ENCODE measurements at places on chromosomes 6 and 20.
A peak's percentile ranks its signal among the peaks of the same experiment; 100 is the strongest.

DNA sequence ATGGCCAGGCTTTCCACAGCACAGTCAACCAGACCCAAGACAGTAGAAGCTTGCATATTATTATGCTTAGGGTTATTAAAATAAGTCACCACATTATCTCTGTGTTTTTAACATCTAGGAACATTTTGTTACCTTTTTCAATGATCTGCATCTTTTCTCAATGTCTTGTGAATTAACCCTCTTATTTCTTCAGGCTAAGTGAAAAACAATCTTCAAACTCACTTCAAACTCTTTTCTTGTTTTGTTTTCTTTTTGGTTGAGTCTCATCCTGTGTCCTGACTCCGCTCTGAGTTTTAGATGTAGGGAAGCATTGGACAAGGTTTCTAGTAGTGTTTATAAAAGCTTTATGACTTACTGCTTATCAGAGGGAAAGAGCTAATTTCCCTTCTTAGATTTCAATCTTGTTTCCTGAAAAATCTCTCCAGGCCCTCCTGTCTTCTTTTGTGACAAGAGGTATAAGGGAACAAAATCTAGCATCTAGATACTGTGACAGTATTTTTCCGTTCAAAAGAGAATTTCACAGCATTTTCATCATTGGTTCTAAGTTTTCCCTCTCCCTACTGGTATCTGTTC, 26.2 kb downstream of the NOX3 start:
- DNase-seq: no peak

- DNase-seq: no peak
These were observed 427.0 kb upstream of the SPTLC3 start for GRCh38 chr20:12581644-12582289.

- no peak for DNase-seq
These were observed 45.1 kb upstream of the TASP1 start for GRCh38 chr20:13683833-13684232.

- DNase-seq: no peak
These were observed 120.4 kb downstream of the CDH26 start for GRCh38 chr20:60078351-60079250.

GRCh38 chr6:51257938-51258337, 439.3 kb downstream of the TFAP2B start:
- DNase-seq: no peak

- no peak for DNase-seq
These were observed 963 bp upstream of the RMND1 start for GRCh38 chr6:151452750-151453427.

DNA sequence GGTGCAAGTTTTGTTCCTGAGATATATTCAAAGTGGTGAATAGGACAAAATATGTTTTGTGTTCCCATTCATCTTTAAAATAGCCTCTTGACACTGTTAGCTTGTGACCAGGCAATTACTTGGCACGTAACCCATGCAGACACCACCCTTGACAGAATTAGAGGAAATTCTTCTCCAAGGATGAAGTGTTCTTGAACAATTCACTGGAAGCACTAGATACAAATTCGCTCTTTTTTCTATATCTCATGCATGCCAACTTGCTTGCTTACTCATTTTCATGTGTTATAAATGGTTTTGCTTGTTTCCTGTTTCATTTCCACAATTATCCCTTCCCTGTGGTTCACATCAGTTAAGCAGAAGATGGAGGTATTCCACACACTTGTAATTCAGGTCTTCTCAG, 105.2 kb upstream of the MAN1A1 start:
- DNase-seq: no peak

DNA sequence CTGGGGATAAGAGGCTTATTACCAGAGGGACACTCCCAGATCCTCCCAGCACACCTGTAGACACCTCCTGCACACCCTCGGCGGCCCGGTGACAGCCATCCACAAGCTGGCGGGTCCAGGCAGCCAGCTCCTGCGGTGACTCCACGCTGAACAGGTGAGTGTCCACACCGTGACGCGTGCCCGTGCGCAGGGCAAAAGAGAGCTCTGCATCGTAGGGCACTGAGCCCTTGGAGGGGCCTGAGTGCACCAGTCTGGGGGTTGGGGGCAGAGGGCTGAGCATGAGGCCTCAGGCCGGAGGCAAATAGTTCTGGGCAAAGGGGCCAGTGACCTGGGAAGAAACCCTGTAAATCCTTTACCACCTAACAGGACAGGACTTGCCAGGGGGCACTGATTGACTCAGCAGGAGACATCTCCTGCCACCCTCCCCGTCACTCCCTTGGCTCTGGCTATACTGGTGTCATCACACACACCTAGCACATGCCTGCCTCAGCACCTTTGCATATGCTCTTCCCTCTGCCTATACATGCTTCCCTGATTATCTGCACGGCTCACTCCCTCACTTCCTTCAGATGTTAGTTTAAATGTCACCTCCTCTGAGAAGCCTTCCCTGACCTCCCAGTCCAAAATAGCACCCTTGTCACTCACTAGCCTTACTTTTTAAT, 8.9 kb upstream of the CDK5RAP1 start:
- DNase-seq: no peak

DNA sequence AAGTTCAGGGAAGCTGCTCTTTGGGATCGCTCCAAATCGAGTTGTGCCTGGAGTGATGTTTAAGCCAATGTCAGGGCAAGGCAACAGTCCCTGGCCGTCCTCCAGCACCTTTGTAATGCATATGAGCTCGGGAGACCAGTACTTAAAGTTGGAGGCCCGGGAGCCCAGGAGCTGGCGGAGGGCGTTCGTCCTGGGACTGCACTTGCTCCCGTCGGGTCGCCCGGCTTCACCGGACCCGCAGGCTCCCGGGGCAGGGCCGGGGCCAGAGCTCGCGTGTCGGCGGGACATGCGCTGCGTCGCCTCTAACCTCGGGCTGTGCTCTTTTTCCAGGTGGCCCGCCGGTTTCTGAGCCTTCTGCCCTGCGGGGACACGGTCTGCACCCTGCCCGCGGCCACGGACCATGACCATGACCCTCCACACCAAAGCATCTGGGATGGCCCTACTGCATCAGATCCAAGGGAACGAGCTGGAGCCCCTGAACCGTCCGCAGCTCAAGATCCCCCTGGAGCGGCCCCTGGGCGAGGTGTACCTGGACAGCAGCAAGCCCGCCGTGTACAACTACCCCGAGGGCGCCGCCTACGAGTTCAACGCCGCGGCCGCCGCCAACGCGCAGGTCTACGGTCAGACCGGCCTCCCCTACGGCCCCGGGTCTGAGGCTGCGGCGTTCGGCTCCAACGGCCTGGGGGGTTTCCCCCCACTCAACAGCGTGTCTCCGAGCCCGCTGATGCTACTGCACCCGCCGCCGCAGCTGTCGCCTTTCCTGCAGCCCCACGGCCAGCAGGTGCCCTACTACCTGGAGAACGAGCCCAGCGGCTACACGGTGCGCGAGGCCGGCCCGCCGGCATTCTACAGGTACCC, at the start of gene ESR1:
Gene ESR1, plus strand, starts transcription at position 170 of the 858 bp plus-strand sequence. Its CDS starts 231 bp downstream, at position 401.
- peak; percentile 71 for DNase-seq

GRCh38 chr6:31862344-31863235, at the start of gene NEU1:
Gene NEU1, minus strand, starts transcription at chr6:31862821. Its CDS starts 45 bp downstream, at chr6:31862776.
- DNase-seq: peak; percentile 99

DNA sequence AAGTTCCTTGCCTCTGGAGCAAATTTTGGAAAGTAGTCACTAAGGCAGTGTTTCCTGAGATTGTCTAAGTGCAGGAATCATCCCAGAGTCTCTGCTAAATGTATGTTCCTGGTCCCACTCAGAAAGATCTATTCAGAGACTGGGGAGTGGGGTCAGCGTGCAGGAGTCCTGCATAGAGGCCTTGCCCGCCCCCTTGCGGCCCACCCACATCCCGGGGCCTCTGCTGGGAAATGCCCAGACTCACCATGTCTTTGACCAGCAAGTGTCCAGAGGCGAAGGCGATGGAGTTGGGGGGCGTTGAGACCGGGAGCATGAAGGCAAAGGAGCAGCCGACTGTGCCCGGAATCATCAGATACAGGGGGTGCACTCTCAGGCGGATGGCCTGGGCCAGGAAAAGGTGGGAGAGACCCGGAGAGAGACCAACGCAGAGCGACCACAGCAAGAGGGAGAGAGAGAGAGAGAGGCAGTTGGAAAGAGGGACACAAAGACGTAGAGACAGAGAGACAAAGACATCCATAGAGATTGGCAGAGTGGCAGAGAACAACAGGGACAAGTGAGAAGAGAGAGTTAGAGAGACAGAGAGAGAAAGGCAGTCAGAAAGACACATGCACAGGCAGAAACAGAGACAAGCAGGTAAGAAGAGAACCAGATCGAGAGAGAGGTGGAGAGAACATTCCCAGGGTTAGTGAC, 12.9 kb upstream of the OCSTAMP start:
- DNase-seq: peak; percentile 70

DNA sequence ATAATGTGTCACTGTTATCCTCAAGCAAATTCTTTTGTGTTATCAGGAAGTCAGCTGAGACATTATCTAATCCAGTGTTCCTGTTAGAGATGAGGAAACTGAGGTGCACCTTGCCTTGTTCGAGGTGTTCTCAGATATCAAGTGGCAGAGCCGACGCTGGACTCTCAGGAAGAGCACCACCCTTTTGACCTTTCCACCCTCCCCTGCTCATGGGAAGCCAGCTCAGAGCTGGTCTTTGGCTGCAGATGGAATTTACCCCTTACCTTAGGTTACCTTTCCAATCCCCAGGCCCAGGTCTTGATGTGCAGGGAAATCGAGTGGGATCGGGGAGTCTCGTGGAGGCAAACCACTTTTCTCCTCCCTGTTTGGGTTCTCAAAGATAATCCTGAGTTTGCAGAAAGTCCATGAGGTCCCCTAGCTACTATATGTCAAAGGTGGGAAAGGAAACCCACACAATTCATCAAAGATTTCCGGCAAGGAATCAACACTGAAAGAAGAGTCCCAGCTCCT, 62.9 kb upstream of the PIM1 start:
- no peak for DNase-seq

DNA sequence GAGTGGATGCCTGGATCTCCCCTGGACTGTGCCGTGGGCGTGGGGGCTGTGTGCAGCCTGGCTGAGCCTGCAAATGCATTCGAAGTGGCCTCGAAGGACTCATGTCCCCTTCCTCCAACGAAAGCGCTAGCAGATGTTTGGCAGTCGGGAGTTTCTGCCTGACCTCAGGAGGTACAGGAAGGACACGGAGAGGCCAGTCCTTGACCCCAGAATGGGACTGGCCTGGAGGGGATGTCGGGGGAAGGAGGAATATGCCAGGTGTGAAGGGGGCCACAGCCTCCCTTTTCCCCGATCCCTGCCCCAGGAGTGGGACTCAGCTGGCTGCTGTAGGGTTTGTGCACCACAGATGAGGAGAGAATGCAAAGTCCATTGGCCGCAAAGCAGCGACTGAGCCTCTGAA, 45.6 kb downstream of the APCDD1L start:
- no peak for DNase-seq

- DNase-seq: peak; percentile 45
These were observed 26.0 kb upstream of the PPP1R16B start for GRCh38 chr20:38779247-38780097.

DNA sequence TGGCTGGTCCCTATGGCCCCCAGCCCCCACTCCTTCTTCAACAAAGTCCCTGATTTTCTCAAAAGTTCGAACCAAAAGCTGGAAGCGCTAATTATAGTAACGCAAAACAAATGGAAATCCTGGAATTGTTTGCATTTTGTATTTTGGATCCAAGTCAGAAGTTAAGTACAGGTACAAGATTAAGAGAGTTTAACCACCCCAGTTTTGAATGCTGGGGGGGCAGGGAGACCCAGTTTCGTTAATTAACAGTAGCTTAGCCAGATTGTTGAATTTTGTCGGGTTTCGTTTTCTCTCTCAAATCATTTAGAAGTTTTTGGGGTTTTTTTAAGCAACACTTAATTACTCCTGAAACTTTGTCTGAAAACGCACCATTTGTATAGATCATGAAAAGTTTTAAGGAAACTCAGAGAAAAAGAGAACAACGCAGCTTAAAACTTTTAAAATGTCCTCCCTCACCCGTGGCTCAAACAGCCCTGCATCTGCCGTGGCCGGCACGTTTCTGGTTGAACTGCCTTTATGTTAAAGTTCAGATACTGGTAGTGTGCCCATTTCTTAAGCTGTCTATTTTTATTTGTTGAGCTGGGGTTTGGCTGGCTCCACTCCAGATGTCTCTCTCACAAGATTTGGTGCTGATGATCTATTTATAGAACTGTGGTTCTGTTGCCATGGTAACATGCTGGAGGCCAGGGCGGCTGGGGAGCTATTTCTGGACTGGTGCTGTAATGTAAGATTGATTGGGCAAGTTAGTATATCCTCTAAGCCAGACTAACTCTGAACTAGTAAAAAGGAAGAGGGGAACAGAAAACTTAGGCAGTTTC, 55.0 kb downstream of the GNAS start:
- no peak for DNase-seq

- no peak for DNase-seq
These were observed 83.7 kb downstream of the FYN start for GRCh38 chr6:111789598-111789997.

GRCh38 chr6:112199001-112199403, 55.4 kb downstream of the LAMA4 start:
- DNase-seq: no peak

GRCh38 chr20:62949962-62950361, 2.5 kb upstream of the SLC17A9 start:
- no peak for DNase-seq

DNA sequence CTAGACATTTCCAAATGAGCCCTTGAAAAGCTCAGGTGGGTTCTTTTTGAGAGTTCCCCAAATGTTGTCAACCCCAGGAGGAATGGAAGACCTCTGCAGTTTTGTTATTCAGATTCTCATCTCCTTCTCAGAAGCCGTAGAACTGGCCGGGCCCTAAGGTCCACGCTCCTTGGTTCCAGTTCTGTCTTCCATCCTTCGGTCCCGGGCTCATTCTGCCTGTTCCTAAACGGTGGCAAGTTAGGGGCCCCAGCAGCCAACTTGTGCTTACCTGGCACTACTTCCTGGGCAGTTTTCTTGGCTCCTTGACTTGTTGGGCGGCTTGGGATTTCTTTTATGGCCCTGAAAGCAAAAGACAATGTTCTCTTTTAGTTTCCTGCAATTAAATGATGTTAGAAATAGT, 6.4 kb downstream of the ESR1 start:
- DNase-seq: no peak

- no peak for DNase-seq
These were observed 23.8 kb downstream of the FKBP5 start for GRCh38 chr6:35664945-35665344.

GRCh38 chr6:111589366-111589765, 16.3 kb downstream of the TRAF3IP2 start:
- no peak for DNase-seq

GRCh38 chr6:127402890-127403617, 56.1 kb downstream of the KIAA0408 start:
- no peak for DNase-seq
